Right renal cortex interstitium (tissue), 3 donors: ENCODE measurements at places on chromosomes 13 and 19.

DNA sequence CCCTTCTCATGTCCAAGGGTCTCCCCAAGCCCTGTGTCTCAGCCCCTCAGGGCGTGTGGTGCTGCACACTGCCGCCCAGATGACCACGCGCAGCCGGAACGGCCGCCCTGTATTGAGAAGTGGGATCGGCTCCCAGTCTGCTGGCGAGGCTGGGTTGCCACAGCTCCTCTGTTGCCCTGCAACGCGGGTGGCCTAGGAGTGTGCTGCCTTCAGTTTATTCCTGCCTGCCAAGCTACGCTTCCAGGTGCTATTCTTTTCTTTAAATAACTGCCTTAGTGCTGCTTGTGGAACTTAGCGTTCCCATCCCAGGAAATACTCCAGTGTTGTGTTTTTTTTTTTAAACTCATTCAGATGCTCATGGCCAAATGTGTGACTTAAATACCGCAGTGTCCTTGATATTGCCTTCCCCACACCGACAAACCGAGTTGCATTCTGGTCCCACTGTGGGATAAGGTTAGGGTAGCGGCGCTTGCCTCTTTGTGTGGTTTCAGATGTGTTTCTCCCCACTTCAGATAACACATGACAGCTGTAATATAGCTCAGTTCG is 16.6 kb downstream of the ACTN4 start:
- no peak for DNase-seq

DNA sequence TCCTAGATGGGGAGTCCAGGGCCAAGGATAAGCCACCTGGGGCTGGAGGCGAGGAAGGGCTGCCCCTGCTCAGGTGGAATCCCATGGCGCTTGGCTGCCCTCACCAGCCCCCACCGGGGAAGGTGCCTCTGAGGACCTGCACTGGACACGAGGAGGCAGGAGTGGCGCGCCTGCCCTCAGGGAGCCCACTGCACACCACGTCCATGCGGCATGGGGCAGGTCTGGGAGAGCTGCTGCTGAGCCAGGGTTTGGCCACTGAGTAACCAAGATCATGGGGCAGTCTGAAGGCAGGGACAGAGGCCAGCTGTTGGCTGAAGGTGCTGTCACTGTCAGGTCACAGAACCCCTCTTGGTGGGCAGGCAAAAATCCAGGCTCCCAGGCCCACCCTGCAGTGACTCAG is 25.9 kb downstream of the ELAVL1 start:
- DNase-seq, result no peak

DNA sequence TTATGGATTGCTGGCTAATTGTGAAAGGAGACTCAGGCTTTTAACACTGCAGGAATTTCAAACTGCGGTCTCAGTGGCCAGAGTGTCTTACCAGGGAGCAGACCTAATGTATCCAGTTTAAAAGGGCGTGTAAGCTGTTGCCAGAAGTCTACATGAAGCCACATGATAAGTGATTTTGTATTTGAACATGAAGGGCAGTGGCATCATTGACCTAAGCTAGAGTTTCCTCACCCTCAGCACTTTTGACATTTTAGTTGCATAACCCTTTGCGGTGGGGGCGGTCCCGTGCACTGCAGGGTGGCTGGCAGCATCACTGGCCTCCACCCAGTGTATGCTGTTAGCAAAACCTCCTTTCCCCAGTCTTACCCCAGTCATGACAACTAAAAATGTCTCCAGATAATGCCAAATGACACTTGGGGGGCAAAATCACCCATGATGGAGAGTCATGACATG is 23.7 kb upstream of the GPR18 start:
- no peak for DNase-seq

GRCh38 chr13:46633416-46633815 is 80.4 kb downstream of the LRCH1 start:
- no peak for DNase-seq

- DNase-seq, result no peak
Observed at GRCh38 chr13:28286263-28286662, 147.9 kb downstream of the PAN3 start.

DNA sequence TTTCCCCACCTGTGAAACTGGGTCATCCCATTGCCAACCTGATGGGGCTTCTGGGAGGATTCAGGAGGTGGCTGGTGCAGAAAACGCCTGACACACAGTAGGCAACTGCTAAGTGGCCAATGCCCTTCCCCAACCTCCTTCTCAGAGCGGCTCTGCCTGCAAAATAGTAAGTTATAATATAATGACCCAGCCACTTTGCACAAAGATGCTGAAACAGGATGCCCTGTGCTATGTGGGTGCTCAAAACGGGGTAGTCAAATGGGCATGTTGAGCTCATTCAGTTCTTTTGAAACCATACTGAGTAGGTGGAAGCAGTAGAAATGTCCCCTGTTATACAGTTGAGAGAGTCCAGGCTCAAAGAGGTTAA is 507 bp downstream of the MARCHF2 start:
- no peak for DNase-seq

DNA sequence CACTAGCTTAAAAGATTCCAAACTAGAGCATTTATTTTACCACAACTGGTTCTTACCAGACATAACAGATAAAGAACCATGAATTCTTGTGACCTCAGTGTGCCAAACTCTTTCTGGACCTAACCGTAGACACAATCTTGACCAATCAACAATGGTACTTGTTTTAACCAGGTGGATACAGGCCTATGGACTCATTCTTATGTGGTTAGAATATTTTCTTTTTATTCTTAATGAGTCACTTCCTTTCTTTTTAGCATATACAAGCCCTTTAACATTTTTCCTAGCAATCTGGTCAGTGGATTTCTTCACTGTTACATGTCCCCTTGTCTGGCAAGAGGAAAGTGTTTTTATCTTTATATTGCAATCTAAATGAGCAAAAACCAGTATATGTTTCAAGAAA is 792.1 kb upstream of the SPRY2 start:
- DNase-seq, result no peak

GRCh38 chr13:32537580-32538142 is 934 bp downstream of the N4BP2L2 start:
- DNase-seq, result no peak

DNA sequence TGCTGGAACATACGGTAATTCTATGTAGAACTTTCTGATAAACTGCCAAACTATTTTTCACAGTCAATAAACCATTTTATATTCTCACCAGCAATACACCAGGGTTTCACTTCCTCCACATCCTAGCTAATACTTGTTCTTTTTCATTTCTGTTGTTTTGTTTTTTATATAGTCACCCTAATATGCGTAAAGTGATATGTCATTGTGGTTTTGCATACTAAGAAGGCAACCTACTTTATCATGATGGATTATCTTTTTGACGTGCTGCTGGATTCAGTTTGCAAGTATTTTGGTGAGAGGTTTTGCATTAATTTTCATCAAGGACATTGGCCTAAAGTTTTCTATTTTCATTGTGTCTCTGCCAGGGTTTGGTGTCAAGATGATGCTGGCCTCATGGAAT is 1384.1 kb downstream of the UQCRFS1 start:
- DNase-seq, result no peak

DNA sequence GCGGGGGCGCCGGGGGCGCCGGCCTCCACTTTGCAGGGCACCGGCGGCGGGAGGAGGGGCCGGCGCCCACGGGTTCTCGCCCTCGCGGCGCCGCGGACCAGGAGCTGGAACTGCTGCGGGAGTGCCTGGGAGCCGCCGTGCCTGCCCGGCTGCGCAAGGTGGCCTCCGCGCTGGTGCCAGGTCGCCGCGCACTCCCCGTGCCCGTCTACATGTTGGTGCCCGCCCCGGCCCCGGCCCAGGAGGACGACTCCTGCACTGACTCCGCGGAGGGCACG is 11.9 kb downstream of the C19orf25 start:
- no peak for DNase-seq

GRCh38 chr19:4702764-4703163 is 20.9 kb downstream of the DPP9 start:
- DNase-seq, result no peak

DNA sequence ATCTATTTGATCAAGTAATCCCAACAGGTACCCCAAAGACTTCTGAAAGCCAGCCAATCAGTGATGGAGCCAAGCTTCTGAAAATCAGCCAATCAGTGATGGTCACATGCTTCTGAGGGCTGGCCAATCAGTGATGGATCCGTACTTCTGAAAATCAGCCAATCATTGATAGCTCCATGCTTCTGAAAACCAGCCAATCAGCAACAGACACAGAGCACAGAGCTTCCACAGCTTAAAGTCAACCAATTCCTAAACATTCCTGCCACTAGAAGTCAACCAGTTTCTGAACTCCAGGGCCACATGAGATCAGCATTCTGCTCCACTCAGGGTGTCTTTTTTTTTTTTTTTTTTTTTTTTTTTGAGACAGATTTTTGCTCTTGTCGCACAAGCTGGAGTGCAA is 8.2 kb upstream of the HSD17B14 start:
- no peak for DNase-seq

GRCh38 chr13:107866941-107867623 is 348.3 kb downstream of the LIG4 start:
- no peak for DNase-seq

DNA sequence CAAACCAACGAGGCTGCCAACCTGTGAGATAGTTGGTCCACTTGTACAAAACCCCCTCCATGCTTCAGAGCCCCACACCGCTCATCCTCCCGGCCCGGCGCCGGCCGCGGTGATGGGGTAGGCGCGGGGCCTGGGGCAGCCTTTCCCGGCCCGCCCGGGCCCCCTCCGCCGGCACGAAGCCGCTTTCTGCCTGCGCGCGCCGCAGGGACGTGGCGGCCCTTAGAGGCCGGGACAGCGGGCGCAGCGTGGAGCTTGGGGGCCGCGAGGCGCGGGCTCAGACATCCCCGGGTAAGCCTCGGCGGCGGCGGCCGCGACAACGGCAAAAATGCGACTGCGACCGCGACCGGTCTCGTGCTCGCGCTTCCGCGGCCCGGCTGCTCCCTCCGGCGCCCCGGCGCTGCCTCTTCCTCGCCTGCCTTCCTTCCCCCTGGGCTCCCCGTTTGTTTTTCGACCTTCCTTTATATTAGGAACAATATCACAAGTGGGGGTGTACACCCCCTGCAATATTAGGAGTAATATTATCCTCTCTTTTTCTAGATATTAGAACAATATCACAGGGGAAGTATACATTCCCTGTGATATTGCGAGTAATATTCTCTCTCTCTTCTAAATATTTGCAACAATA is 53.9 kb upstream of the CEACAM21 start:
- DNase-seq, result no peak

GRCh38 chr13:94800423-94800822 is 88.1 kb upstream of the SOX21 start:
- DNase-seq, result no peak

- no peak for DNase-seq
Observed at GRCh38 chr13:85486663-85487062, 312.6 kb downstream of the SLITRK6 start.

GRCh38 chr13:93118081-93118615 is 108.5 kb upstream of the GPC6 start:
- no peak for DNase-seq

- DNase-seq, result no peak
Observed at GRCh38 chr13:48156466-48156865, 61.6 kb upstream of the MED4 start.

- no peak for DNase-seq
Observed at GRCh38 chr19:32895384-32895783, 25.8 kb upstream of the SLC7A9 start.

- no peak for DNase-seq
Observed at GRCh38 chr19:2188708-2189385, 25.1 kb downstream of the DOT1L start.

DNA sequence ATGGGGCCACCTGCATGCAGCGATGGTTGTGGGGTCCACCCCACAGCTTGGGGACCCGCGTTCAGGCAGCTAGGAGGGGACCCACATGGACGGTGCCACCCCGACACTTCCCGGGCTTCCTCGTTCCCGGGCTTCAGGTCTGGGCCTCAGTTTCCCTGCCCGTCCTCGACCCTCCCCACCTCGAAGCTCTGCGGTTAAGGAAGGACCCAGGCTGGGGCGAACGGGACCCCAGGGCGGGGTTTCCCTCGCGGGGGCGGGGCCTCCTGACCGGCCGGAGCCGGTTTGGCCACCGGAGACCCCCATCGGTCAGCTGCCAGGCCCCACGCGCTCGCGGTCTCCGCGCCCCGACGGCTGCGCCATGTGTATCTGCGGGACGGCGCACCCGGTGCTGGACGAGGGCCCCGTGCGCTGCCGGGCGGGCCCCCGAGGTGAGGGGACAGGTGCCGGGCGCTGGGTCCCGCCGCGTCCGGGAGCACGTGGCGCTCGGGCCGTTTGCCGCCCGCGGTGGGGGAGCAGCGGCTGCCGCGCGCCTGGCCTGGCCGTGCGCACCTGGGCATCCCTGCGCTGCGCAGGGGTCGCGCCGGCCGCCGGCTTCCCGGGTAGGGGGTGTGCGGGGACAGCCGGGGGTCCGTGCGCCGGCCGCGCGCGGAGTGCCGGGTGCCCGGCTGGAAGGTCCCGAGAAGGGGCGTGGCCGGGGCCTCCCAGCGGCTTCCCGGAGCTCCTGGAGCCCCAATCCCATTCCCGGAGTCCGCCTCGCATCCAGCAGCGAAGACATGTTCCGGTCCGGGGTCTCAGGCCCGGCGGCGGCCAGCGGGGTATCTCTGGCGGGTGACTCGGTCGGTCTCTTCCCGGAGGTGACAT is 4.2 kb downstream of the ARHGAP45 start:
- no peak for DNase-seq

DNA sequence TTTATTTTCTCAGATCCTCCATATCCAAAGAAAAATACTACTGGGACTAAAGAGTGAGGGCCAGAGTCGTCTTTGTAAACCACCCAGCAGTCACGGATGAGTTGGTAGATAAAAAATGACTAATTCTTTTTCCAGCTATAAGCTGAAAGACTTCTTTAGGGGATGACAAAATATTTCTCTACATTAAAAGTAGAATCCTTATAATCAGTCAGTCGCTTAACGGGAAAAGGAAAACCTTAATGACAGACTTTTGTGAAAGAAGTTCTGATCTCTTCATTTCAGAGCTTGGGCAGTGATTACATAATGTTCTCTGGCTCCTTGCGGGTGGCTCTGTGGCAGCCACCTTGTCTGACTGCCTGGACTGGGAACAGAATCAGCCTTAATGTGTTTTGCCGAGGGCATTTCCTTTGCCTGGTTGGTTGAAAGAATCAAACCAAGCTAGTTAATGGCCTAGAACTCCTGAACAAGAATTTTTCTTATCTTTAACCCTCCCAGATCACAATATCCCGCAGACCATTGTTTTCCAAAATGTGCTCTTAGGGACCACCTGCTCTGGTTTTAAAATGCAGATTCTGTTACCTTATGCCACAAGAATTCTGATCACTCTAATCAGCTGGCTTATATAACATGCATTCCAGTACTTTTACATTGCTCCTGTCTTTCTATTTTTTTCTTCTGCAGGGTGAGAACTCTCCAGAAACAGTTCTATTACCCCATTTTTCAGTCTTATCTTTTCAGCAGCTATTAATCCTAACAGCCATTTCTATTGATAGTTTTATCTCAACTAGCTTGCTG is 2.5 kb downstream of the ITM2B start:
- DNase-seq, result no peak

- DNase-seq, result no peak
Observed at GRCh38 chr19:54245936-54246335, 3.3 kb upstream of the LILRA6 start.

- DNase-seq, result no peak
Observed at GRCh38 chr13:82867284-82867683, 1015.0 kb downstream of the SLITRK1 start.
